ENCODE measurements at places on chromosomes 4 and X.
A peak's percentile ranks its signal among the peaks of the same experiment; 100 is the strongest.

- no peak for ATAC-seq
Observed at GRCh38 chrX:103666202-103667107, 20.0 kb downstream of the MORF4L2 start.

DNA sequence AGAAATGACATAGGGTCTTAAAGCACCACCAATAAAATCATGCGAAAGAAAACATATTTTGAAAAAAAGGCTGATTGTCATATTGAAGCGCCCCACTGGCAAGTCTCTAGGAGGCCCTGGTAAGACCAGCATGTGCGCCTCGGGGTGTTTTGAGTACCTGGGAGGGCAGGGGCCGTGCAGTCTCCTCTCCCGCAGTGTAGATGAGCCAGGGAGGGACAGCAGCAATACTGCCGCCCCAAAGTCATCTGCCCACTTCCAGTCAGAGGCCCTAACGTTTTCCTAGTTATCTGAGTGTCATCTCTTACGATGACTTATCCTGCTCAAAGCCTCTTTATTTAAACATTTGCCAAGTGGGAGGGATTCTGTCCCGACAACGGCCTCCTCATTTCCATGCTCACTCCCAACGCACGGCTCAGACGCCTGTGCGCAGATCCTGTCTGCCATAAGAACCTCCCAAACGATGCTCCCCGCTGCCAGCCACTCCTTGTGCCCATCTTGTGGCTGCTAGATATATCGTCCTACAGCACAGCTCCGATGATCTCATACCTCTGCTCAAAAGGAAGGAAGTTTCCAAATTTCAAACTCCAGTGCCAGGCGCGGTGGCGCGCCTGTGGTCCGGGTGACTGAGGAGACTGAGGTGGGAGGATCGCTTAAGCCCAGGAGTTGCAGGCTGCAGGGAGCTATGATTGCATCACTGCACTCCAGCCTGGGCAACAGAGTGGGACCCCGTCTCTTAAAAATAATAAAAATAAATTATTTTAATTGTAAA is 17.2 kb upstream of the SCRG1 start:
- peak; percentile 27 for ATAC-seq

- ATAC-seq = no peak
Observed at GRCh38 chr4:5096261-5096660, 45.0 kb downstream of the STK32B start.

GRCh38 chrX:26373829-26374228 is 157.9 kb downstream of the MAGEB5 start:
- no peak for ATAC-seq

DNA sequence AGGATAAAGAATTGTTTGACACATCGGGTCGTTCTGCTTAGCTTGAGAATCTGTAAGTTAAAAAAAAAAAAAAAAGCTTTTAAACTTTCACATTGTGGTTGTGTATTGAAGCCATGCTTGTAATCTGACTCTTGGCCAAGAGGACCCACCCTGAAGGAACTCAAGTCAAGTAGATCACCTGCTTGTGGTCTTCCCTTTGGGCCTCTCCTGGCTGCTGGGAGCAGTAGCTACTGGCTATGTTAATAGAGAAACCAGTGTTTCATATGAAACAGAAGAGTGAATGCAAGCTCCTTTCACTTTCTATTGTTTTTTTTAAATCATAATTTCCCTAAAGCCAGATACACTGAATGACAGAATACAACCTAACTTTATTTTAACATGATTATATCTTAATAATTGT is 402.4 kb upstream of the NDST4 start:
- no peak for ATAC-seq

GRCh38 chr4:86959588-86960500 is 25.0 kb downstream of the AFF1 start:
- no peak for ATAC-seq
